M059J (cell line): ENCODE measurements at places on chromosomes 1 and 21. TPM values are rescaled to one million over a fixed set of nuclear protein-coding genes. Genes with fewer than 3 reads are reported as not detected.

- DNase-seq = peak; percentile 44
Observed at GRCh38 chr1:56081173-56081572, 498.2 kb downstream of the PLPP3 start.

DNA sequence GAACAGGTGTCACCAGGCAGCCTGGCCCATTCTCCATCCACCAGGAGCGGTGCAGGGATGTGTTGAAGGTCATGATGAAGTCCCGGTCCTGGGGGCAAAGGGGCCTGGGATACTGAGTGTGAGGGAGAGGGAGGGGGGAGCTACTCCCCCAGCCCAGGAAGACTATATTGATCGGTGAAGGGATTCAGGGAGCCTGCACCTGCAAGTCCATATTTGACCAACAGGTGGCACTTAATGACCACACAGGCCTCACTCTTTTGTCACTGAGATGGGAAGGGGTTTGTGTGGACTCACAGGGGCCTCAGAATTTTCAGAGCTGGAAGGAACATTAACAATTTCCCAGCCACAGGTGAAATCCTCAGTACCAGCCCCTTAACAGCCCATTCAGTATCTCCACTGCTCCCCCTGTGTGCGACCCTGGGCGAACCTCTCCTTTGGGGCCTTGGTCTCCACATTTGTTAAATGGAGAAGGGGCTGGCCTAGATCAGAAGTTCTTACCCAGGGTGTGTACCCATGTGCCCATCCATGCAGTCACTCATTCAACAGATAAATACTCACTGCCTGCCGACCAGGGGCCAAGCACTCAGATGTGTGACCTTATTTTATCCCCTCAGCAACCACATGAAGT, 55.6 kb downstream of the NKAIN1 start:
- peak; percentile 41 for DNase-seq

GRCh38 chr1:202152399-202152798, 7.9 kb upstream of the ARL8A start:
- no peak for DNase-seq

Gene C1orf105
- not detected in 2 replicates for total RNA-seq

Gene KRTAP21-2
- total RNA-seq = not detected in 2 replicates
